ENCODE measurements at places on chromosomes 6 and 20. TPM values are rescaled to one million over a fixed set of nuclear protein-coding genes. Genes with fewer than 3 reads are reported as not detected.

Gene EYS
- not detected for total RNA-seq

Gene CALHM4
- total RNA-seq, result not detected

Gene NAPB
- 23.1 TPM for total RNA-seq

Gene MRPS26
- total RNA-seq, result 43.0 TPM

Gene CCM2L
- not detected for total RNA-seq

Gene CFAP206
- total RNA-seq, result not detected

Gene B3GALT4
- 20.5 TPM for total RNA-seq

Gene HLA-DQA1
- total RNA-seq, result 143 TPM

- H3K27ac ChIP-seq, result no peak overlapping the region
- H3K4me1 ChIP-seq, result no peaks in the 10 kb centered on the region
- no peak for DNase-seq
- no peak overlapping the region for H3K4me3 ChIP-seq
- peaks cover 11% of the 10 kb centered on the region for H3K27me3 ChIP-seq
- H3K36me3 ChIP-seq, result no peaks in the 10 kb centered on the region
Measured at GRCh38 chr20:5888041-5888440, 62.3 kb downstream of the TRMT6 start.

DNA sequence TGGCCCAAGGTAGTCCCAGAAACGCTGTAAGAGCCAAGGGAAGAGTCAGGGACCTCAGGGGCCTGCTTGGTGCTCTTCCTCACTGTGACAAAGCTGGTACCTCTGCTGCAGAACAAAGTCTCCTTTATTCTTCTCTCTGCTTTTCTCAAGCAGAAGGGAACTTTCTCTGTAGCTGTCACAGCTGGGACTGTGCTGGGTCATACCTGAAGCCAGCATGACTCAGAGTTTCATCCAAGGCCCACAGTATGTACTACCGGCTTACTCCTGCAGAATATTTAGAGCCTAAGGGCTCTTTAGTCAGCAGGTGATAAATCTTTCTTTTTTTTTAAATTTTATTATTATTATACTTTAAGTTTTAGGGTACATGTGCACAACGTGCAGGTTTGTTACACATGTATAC, 183.2 kb downstream of the TINAG start:
- no peak overlapping the region for H3K27ac ChIP-seq
- no peak for DNase-seq
- no peaks in the 10 kb centered on the region for H3K36me3 ChIP-seq
- no peak overlapping the region for H3K4me3 ChIP-seq
- H3K4me1 ChIP-seq, result no peaks in the 10 kb centered on the region

DNA sequence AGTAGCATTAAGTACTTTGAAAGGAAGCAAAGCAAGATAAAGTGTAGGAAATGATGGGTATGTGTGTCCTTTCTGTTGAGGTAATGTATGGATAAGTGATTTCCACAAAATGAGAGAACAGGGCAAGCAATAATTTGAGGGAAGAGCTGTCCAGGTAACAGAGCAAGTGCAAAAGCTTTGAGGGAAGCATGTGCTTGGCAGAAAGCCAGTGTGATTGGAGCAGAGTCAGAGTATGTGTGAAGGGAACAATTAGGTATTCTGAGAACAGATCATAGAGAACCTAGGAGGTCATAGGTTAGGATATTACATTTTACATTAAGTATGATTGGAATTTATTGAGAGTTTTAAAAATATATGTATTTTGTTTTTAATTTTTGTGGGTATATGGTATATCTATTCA, 30.2 kb upstream of the MAN1A1 start:
- no peaks in the 10 kb centered on the region for H3K4me1 ChIP-seq
- peaks cover 21% of the 10 kb centered on the region for H3K36me3 ChIP-seq
- H3K27me3 ChIP-seq, result no peaks in the 10 kb centered on the region
- H3K27ac ChIP-seq, result no peak overlapping the region

DNA sequence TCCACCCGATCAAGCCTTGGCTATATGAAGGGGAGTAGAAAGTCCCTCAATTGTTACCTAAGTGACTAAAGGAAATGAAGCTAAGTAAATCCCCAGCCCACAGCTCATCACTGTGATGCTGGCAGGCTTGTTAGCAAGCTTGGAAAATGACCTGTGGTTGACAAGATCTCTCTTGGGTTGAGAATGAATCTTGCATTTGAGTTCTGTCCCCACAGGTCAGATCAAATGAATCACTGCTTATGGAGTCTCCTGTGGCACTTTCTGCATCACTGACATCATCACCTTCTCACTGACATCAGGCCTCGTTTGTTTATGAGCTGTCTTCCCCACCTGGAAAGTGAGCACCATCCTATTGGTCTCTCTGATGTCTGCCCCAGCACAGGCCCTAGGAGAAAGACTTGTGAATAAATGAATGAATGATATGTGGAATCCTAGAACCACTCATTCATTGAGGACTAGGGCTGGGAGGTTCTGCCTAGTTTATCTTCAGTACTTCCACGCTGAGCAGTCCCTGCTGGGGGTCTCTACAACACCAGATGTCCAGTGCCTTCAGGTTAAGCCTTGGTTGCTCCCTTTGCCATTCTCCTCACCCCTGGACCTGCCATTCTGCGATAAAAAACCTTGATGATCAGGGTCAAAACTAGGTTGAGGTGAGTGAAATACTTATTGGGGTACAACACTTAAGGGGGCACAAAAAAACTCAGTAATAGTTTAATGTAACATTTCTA, 318.4 kb upstream of the MOCS1 start:
- H3K27ac ChIP-seq, result no peak overlapping the region
- no peaks in the 10 kb centered on the region for H3K4me1 ChIP-seq
- no peaks in the 10 kb centered on the region for H3K36me3 ChIP-seq

GRCh38 chr6:47235964-47236760, 73.5 kb downstream of the TNFRSF21 start:
- no peak overlapping the region for H3K4me3 ChIP-seq
- H3K27ac ChIP-seq, result no peak overlapping the region
- no peaks in the 10 kb centered on the region for H3K27me3 ChIP-seq
- DNase-seq, result no peak

DNA sequence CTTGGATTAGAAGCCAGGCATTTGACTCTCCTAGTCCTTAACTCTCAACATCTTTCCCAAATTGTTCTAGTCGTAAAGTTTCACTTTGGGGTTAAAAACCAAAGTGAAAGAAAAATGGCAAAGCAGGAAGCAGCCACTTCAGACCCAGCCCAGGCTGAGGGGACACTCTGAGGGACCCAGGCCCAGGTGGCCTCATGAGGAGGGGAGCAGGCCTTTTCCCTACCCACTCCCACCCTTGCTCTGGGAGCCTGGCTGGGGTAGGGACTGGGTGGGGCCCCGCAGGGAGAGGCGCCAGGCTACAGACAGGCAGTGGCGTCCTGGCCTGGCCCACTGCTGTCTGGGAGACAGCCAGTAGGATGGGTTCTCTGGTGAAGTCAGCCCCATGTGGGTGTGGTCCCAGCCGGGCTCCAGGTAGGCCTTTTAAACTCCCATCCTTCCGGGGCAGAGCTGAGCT, 68.7 kb upstream of the MYL9 start:
- DNase-seq, result peak; percentile 53
- H3K4me1 ChIP-seq, result peaks cover 34% of the 10 kb centered on the region
- H3K4me3 ChIP-seq, result peak overlapping the region; percentile 65
- H3K27ac ChIP-seq, result peak overlapping the region; percentile 88
- H3K27me3 ChIP-seq, result no peaks in the 10 kb centered on the region
- H3K36me3 ChIP-seq, result no peaks in the 10 kb centered on the region

Data from activated CD8-positive, alpha-beta memory T cell treated with anti-CD3 and anti-CD28 coated beads, Interleukin-2, amount 10 ng/mL, durations not matched to agents 7 days and 5 days (primary cell).